Peyer's patch (tissue), 4 donors: ENCODE measurements at places on chromosomes 16 and 17.

- DNase-seq = peak; percentile 54
These were observed 23.0 kb upstream of the SLC38A8 start for GRCh38 chr16:84065536-84066132.

GRCh38 chr16:24535827-24536226 lies 3.5 kb upstream of the RBBP6 start:
- DNase-seq = no peak

- DNase-seq = no peak
These were observed 37.8 kb upstream of the RASD1 start for GRCh38 chr17:17533901-17534441.

- DNase-seq = peak; percentile 53
These were observed 11.2 kb upstream of the CEP20 start for GRCh38 chr16:15899538-15900100.

DNA sequence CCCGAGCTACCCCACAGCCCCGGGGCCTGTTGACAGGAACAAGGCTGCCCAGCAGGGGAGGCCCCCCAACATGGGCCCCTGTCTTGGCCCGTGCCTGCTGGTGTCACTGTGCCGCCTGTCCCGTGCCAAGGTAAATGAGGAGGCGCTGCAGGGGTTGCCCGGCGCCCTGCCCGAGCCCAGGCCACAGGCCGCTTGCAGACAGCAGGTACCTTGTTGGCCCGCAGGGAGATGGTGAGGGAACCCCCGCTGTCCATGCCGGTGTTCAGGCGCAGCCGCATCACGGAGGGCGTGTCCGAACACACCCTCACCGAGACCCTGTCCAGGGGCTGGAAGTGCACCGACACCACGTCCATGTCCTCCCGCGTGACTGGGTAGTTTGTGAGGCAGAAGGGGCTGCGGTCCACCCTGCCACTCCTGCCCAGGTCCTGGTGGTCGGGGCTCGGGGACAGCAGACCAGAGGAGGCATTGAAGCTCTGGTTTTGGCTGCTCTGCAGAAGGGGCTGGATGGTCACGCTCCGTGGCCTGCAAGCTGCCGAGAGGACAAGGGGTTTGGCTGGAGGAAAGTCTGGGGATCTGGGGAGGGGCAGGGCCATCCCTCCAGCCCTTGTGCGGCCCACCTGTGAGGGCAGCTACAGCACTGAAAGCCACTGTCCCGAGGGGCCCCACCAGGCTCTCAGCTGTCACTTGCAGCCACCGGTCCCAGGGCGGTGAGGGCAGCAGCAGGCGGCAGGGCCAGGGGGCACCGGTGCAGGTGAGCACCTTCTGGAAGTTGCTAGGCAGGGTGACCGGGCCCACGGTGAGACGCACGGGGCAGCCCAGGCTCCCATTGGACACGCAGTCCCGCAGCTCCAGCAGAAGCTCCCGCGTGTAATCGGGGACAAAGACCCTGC lies 5.6 kb downstream of the PGAP6 start:
- DNase-seq = no peak

DNA sequence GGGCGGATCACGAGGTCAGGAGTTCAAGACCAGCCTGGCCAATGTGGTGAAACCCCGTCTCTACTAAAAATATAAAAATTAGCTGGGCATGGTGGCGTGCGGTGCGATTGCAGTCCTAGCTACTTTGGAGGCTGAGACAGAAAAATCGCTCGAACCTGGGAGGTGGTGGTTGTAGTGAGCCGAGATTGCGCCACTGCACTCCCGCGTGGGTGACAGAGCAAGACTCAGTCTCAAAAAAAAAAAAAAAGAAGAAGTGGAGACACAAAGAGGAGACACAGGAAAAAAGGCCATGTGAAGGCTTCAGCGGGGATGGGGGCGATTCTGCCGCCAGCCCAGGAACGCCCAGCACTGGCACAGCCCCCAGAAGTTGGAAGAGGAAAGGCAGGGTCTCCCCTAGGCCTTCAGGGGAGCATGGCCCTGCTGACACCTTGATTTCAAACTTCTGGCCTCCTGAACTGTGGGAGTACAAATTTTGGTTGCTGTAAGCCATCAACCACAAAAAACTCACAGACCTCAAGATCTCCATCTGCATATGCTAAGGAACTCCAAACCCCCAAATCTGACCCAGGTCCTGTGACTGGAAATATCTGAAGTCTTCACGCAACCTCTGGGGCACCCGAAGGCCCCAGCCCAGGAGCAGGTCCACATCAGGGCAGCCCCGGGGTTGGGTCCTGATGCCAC lies 7.0 kb downstream of the SGSH start:
- DNase-seq = no peak

GRCh38 chr17:8192070-8192815 lies 2.3 kb upstream of the BORCS6 start:
- peak; percentile 74 for DNase-seq

- DNase-seq = no peak
These were observed 1.6 kb upstream of the IL32 start for GRCh38 chr16:3063625-3064386.

DNA sequence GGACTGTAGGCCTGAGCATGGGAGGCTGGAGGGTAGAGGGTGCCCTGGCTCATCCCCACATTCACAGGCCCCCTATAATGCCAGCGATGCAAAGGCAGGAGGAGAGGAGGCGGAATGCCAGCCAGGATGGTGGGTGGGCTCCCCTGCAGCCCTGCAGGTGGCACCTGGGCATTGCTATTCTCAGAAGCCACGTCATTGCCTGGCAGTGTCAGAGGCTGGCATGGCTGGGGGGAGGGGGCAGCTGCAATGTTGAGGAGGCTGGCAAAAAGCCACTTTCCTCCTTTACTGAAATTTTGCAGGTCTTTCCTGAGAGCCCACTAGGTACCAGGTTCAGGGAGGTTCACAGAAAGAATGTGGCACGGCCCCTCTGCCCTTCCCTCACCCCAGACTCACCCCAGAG lies 36.2 kb downstream of the RAB11FIP4 start:
- DNase-seq = no peak

DNA sequence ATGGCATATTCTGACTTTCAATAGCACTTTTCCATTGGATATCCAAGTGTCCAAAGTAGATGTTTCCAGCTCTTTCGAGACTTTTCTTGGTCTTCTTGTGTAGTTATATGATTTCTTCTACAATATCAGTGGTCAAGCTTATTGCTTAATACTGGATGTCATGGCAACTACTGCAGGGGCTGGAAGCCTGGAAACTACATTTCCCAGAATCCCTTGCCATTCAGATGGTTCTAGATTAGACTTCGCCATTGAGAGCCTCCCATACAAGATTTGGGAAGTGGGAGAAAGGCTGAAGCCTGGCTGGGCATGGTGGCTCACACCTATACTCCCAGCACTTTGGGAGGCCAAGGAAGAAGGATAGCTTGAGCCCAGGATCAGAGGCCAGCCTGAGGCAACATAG lies 153.6 kb downstream of the C16orf95 start:
- DNase-seq = no peak

DNA sequence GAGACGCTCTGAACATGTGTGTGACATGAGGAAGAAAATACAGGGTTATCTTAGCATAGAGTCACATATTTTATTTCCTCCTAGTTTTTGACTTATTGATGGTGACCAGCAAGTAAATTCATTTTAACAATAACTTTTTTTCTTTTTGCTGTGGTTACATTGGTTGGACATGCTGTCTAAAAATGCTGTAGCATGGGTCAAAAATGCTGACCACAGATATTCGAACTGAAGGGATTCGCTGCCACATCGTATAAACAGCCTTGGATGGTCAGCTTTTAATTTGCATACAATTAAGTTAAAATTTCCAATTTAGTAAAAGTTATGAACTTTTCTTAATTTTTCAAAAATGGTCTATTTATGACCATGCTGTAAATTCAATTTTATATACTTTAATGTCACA lies 30.5 kb downstream of the RPGRIP1L start:
- no peak for DNase-seq
